ENCODE measurements at places on chromosomes 1 and 21.

DNA sequence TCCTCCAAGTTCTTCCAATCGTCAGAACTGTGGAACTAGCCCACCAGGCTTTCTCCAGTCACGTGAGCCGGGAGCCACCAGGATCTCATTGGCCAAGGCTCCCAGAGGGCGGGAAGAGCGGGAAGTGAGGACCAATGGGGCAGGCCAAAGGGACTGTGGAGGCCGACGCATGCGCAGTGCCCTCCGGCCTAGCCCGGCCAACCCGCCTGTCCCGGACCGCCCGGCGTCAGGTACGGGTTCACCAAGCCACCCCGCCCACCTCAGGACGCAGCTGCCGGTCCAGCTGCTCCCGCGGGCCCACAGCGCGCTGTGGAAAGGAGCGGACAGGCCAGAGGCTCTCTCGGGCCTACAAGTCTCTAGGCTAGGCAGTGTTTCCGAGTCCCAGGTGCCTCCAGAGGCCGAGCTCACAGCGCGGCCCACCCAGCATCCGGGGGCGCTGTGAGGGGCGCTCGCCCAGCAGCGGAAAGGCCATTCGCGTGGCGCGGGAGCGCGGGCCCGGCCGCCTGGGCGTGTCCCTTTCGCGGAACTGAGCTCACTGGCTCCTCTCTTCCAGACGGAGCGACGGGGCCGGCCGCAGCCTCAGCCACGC is 10.9 kb downstream of the OR14I1 start:
- no peak for DNase-seq

GRCh38 chr1:23291706-23292105 is 52.4 kb downstream of the HNRNPR start:
- DNase-seq: no peak

DNA sequence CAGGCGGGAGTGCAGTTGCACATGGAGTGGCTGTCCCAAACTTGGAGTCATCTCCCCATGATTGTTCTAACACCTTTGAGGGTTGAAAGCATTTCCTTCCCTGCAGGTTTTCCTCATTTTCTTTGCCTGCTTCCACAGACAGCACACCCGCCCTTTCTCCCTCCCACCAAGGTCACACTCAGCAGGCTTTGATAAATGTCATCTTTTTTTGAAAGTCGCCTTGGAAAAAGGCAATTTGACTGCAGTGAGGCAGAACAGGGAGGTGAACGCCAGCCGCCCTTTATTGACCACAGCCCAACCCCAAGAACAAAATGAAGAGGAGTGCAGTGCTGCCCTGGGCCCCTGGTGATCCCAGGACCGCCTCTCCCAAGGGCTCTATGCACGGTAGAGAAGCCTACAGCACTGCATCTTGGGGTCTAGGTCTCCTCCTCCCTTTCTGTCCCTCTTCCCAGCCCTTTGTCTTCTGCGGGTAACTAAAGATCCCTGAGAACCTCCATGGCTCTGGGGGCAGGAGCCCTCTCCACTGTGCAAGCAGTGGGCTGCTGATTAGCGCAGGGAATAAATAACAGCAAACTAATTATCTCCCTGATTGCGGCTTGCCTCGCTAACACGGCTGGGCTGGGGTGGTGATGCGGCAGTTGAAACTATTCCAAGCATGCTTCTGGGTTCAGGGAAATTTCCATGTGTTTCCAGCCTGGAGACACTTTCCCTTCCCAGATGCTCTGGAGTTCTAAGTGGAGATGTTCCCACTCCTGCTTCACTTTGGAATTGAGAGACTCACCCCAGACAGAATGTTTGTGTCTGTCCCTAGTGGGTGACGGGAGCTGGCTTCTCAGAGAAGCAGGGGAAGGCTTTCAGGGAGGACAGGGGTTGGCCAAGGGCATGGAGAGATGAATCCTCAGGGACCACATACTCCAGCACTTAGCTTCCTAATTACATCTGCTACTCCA is 11.8 kb upstream of the AMIGO1 start:
- no peak for DNase-seq

DNA sequence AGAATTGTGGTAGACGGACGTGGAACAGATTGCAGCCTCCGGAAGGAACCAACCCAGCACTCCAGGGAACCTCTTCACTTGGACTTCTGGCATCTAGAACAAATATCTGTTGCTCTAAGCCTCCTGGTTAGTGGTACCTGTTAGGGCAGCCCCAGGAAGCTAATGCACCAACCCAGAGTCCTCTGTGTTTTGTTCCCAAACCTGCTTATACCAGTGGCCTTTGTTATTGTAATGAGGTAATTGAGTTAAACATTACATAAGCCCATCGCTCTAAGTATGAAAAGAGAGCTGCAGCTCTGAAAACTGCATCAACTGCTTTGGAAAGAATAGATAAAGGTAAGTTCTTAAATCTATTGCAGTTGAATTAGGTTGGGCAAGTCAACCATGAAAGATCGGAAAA is 516.7 kb downstream of the NPHP4 start:
- DNase-seq: no peak

DNA sequence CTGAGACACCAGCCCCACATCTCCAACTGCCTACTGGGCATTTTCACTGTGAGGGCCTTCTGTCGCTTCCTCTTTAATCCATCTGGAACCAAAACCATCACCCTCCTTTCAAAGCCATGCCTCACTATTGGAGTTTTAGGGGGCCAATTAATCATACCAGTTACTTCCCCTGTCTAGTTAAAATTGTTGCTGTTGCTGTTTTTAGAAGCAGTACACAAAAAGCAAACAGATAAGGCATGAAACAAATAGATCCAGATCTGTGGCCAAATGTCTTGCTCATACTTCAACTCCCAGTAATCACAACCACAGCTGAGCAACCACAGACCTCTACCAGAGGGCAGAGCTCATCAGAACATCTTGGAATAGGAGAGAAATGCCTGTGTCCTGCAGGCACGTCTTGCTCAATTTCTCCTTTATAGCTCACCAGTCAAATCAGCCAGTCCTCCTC is 133.8 kb upstream of the C1orf105 start:
- no peak for DNase-seq

DNA sequence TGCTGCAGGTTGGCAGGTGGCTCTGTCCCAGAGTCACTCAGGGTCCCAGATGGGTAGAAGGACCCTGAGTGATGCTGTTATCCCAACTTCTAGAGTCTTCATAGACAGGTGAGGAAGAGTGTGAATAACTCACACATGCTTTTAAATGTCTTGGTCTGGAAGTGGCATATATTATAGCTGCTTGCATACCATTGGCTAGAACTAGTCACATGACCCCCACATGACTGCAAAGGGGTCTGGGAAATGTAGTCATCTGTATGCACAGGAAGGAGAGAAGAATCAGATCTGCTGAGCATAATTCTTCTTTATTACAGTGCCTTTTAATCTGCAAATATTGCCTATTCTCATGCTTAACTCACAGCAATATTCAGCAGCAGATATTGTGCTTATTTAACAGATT is 28.2 kb upstream of the KLHDC7A start:
- DNase-seq: no peak

- DNase-seq: no peak
Observed at GRCh38 chr1:6098303-6099215, 52.9 kb downstream of the KCNAB2 start.

- no peak for DNase-seq
Observed at GRCh38 chr1:153353226-153353947, 4.3 kb upstream of the S100A9 start.

DNA sequence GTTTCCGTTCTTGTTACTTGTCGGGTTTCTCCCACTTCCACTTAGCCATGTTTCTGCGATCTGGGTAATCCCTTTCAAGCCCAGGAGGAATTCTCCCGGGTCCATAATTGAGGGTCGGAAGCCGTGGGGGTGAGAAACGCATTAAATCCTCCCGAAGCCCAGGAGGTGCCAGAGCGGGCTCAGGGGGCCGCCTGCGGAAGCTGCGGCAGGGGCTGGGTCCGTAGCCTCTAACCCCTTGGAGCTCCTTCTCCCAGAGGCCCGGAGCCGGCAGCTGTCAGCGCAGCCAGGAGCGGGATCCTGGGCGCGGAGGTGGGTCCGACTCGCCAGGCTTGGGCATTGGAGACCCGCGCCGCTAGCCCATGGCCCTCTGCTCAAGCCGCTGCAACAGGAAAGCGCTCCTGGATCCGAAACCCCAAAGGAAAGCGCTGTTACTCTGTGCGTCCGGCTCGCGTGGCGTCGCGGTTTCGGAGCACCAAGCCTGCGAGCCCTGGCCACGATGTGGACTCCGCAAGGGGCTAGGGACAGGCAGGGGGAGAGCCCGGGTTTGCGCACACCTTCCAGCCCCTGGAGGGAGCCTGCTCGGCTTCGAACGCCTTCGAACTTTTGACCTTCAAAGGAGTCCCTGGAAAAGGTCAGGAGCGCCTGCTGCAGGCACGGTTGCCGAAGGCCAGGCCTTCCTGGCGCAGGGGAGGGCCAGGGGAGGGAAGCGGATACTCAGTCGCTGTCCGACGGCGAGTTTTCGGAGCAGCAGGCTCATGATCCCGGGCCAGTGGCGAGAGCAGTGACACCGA is 1.7 kb upstream of the SIM2 start:
- no peak for DNase-seq

DNA sequence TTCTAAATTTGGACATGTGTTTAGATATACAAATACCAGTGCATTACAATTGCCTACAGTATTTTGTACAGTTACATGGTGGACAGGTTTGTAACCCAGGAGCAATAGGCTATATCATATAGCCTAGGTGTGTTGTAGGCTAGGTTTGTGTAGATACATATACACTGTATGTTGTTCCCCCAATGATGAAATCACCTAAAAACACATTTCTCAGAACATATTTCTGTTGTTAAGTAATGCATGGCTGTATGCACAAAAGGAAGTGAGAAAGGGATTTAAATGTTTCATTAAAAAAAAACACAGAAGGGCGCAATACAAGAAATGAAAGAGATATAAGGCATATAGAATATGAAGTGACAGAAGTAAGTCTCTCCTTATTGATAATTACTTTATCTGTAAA is 32.0 kb downstream of the S100B start:
- no peak for DNase-seq

DNA sequence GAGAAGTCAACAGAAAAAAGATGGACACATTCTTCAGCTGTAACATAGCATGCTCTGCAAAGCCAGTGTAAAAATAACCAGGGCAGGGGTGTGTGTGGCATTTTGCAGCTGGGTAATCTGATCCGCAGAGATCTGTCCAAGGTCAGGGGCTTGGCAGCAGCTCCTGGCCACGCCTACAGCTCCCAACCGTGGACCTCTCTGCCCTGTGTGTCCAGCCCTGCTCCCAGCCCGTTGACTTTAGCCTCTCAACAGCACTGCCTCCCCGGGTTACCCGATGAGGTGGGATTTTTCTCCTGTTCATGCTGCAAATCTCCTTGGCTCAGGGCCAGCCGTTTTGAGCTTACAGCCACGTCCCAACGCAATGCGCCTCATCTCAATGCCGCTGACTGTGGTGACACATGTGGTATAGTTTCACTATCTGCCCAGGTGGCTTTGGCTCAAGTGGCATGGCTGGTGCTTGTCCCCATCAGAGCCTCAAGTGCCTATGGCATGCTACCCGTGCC is 68.1 kb downstream of the VWA5B1 start:
- no peak for DNase-seq

DNA sequence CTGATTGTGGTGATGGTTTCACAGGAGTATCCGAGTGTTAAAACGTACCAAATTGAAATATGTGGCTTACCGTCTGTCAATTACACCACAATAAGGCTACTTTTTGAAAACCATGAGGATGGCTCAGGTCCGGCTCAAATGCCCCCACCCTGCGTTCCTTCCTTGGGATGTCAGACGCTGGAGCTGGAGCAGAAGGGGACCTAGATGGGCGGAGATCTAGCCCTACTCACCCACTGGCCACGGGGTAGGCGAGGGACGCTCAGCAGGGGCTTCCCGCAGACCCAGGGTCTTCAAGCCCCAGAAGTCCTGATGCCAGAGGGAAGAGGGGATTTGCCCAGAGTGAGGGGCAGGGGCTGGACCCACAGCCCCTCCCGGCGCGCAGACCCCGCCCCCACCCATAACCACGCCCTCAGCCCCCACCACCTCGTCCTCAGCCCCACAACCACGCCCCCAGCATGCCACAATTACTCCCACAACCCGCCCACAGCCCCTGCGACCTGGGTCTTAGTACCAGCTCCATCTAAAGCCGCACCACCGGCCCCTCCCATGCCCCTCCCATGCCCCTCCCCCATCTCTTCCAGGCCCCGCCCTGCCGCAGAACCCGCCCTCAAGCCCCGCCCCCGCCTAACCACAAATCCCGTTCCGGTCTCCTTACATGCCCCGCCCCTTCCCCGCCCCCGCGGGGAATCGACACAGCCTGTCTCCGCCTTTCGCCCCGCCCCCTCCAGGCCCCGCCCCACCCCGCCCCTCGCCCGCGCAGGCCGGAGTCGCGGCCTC is at the start of gene LRRC3:
Gene LRRC3 (plus strand): TSS at position 764 of the 777 bp plus-strand sequence. CDS start 1,135 bp downstream, outside the sequence.
- peak; percentile 80 for DNase-seq

DNA sequence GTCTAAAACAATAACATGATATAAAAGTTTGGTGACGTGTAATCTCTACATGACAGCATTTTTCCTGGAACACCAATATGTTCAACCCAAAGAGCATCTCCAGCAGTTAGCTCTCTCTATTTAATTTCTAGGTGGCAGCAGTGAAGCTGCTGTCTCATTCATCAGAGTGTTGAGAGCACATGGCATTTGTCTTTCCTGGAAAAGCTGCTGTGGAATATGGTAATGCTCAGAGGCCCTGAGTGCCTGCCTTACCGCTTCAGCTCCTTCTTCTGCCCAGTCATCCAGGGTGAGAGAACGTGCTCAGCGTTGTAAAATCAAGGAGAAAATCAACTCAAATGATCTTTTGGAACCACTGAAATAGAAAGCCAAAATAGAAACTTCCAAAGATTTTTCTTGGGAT is 640.7 kb downstream of the ADGRL2 start:
- DNase-seq: no peak

GRCh38 chr1:177620636-177621190 is 349.1 kb downstream of the SEC16B start:
- no peak for DNase-seq

DNA sequence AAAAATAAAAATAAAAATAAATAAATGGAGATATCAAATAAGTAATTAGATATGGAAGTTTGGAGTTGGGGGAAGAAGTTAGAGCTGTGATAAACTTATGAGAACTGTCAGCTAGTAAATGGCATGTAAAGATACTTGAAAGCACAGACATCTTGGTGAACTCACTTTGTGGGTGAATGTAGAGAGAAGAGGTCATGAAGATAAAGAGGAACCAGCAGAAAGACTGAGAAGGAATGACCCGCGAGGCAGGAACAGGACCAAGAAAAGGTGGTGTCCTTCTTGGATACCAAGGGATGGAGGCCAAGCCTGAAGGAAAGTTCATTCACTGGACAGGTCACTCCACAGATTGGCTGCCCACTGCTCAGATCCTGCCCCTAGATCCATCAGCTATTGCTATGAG is 4.7 kb upstream of the CAPZB start:
- no peak for DNase-seq
